ENCODE measurements at places on chromosomes 4 and X.

- no peak for DNase-seq
These were observed 126.9 kb upstream of the GIMD1 start for GRCh38 chr4:106495476-106495875.

DNA sequence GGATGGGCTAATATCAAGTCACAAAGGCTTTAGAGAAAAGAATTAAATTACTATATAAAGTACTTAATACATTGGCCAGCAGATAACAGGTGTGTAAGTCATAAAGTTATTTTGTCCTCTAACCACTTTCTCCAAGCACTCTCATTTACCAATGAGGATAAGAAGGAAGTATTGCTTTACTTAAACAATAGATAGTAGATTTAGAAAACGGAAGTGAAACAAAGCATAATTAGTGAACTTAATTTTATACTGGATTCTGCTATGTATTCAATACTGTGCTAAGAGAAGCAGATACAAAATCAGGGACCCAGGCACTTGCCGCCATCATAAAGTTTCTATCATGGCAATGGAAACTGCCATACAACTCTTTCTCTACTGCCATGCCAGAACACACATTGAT, 24.0 kb downstream of the AFM start:
- no peak for DNase-seq

- no peak for DNase-seq
These were observed 41.9 kb downstream of the WWC2 start for GRCh38 chr4:183140911-183141320.

DNA sequence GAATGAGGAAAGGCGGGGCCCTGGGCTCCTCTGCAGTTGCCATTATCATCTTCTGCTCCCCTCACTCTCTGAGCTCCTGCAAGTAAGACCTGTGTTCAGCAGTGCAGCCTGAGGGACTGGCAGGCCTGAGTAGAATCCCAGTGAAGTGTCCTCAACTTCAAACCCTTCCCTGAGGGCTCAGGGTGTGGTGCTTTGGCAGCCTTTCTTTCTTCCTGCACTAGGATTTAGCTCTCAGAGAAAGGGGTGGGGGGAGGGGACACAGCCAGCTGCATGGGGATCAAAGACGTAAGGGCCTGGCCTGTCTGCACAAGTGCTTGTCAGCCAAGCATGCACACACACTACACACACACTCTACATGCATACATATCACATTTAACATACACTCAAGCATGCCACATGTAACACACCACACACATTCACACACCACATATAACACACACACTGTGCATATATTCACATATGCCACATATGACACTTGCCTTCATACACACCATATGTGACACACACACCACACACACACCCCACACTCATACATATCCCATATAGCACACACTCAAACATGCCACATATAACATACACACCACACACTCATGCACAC, 223.4 kb upstream of the RPL34 start:
- no peak for DNase-seq

DNA sequence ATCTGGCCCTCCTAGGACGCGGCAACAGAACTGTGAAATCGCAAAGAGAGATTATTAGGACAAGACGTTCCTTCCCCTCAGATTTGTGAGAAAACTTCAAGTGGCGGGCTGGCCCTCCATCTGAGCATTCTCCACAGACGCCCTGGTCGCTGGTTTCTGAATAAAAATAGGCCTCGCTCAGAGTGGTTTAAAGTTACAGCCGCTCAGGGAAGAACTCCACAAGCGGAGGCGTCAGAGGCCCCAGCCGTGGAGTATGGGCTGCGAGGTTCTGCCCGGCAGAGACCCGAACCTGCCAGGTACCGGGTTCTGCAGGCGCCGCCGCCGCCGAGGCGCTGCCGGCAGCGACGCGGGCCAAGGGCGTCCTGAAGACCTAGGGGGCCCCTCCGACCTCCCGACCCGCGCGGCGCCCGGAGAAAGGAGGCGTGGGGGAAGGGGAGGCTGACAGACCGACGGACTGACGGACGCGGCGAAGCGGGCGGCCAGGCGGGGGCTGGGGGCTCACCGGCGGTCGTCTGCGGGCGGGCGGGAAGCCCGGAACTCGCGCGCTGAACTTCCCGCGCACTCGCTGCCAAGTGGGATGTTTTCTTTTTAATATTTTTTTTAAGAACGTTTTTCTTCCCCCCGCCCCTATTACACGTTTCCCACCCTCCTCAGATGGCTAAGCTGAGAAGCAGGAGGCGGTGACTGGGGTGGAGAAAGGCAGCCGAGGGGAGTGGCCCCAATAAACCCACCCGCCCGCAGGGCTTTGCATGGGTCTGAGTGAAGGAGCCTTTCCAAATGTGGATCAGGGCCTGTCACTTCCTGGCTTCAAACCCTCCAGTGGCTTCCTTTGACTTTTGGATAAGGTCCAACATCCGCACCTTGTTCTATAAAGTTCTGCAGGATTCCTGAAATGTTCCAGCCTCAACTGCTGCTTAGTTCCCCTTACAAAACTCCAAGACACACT, at the start of gene PABPC4L:
Gene PABPC4L (minus strand): TSS at position 574 of the 946 bp plus-strand sequence. CDS start 770 bp downstream, outside the sequence.
- no peak for DNase-seq

- DNase-seq: no peak
These were observed 102.4 kb downstream of the CEP135 start for GRCh38 chr4:56051029-56051709.

DNA sequence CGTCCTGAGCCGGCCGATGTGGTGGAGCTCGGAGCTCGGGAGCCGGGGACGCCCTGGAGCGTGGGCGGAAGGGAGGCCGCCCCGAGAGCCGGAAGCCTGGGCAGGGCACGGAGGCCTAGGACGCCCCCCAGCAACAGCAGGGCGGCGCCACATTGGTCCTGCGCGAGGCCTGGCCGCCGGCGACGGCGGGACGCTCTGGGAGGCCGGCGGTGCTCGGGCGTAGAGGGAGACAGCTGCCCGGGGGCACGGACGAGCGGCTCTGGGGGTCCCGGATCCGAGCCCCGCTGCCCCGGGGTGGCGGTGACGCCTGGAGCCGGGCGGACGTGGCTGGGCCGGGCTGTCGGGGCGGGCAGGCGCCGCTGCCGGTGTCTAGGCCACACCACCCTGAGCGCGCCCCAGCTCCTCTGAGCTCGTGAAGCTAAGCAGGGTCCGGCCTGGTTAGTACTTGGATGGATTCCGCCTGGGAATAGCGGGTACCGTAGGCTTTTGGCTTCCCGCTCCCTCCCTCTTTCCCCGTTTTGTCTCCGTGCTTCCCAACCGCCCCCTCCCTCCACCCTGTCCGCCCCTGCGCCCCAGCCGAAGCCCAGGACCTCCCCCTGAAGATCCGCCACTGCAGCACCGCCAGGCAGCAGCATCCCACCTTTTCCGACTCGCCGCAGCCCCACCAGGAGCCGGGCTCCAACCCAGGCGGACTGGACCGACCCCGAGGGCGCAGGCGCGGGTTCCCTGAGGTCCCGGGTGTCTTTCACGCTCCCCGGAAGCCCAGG, 12.1 kb downstream of the FRG2 start:
- DNase-seq: no peak

DNA sequence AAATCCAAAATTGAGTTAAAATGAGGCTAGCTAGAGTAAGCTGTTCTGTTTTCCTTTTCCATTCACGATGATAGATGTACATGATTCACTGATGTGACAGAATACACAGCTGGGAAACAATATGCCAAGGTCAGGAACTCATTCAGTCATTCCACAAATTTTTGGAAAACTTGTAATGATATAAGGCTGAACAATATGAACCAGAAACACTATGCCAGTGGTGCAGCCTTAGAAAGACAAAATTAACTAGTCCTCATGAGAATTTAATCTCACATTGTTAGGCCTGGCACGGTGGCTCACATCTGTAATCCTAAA, 50.0 kb upstream of the NDST3 start:
- DNase-seq: no peak

All from stimulated activated CD8-positive, alpha-beta memory T cell treated with anti-CD3 and anti-CD28 coated beads, Interleukin-7, amount 100 ng/mL, for 24 hours (primary cell).